ENCODE measurements at places on chromosomes 1 and 21.

- no peaks in the 10 kb centered on the region for H3K4me1 ChIP-seq
- DNase-seq, result no peak
- H3K4me3 ChIP-seq, result no peak overlapping the region
- no peaks in the 10 kb centered on the region for H3K36me3 ChIP-seq
These were observed 529.2 kb downstream of the USP25 start for GRCh38 chr21:16258844-16259611.

DNA sequence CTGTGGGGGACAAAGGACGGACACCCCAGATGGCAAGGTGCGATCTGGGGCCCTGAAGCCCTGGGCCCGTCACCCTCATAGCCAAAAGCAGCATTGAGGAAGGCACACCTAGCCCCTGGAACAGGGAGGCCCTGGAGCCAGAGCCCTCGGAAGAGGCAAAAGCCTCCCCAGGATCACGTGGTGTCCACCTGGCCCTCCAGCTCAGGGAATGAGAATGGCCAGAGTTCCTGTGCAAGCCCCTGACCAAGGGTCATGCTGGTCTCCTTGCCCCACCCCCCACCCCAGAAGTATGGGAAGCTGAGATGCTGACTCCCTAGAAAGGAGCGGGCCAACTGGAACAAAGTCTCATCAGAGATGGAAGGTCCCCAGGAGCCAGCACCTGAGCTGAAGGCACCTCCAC is 1.0 kb upstream of the PDZK1IP1 start:
- no peak overlapping the region for H3K4me3 ChIP-seq
- H3K36me3 ChIP-seq, result no peaks in the 10 kb centered on the region
- no peaks in the 10 kb centered on the region for H3K4me1 ChIP-seq
- peaks cover 3% of the 10 kb centered on the region for H3K27me3 ChIP-seq

DNA sequence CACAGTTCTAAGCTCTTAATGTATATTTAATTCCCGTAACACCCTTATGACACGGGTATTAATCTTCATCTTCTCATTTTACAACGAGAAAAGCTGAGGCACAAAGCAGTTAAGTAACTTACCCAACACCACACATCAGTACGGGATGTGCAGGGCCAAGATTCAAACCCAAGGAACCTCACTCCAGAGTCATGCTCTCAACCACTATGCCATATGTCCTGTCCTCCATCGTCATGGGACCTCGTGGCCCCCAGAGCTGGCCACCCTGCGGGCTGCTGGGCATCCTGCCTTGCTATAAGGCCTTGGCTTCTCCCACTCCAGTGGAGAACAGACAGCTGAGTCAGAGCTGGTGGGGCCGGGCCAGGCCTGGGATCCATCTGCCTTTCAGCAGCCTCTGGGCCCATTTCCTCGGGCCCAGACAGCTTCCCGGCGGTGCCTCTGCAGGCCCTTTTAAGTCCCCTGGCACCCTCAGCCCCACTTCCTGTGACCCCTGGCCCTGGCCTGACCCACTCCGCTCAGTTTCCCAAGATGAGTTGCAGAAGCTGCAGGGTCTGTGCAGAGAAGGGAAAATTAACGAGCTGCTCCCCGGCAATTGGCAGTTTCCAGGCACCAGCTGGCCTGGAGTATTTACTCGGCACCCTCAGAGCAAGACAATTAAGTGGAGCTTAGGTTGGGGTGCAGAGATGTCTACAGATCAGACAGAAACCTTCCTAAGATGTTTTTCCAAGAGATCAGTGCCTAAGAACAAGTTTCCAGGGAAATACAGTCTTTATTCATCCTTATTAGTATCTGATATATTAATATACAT is 98.2 kb downstream of the EPHB2 start:
- no peaks in the 10 kb centered on the region for H3K4me1 ChIP-seq
- H3K36me3 ChIP-seq, result no peaks in the 10 kb centered on the region
- no peaks in the 10 kb centered on the region for H3K27me3 ChIP-seq
- no peak overlapping the region for H3K27ac ChIP-seq
- H3K4me3 ChIP-seq, result no peak overlapping the region

- H3K4me3 ChIP-seq, result no peak overlapping the region
- no peak for DNase-seq
- no peaks in the 10 kb centered on the region for H3K27me3 ChIP-seq
- H3K27ac ChIP-seq, result no peak overlapping the region
- no peaks in the 10 kb centered on the region for H3K4me1 ChIP-seq
- no peaks in the 10 kb centered on the region for H3K36me3 ChIP-seq
These were observed 9.6 kb downstream of the LRRC53 start for GRCh38 chr1:74502858-74503257.

DNA sequence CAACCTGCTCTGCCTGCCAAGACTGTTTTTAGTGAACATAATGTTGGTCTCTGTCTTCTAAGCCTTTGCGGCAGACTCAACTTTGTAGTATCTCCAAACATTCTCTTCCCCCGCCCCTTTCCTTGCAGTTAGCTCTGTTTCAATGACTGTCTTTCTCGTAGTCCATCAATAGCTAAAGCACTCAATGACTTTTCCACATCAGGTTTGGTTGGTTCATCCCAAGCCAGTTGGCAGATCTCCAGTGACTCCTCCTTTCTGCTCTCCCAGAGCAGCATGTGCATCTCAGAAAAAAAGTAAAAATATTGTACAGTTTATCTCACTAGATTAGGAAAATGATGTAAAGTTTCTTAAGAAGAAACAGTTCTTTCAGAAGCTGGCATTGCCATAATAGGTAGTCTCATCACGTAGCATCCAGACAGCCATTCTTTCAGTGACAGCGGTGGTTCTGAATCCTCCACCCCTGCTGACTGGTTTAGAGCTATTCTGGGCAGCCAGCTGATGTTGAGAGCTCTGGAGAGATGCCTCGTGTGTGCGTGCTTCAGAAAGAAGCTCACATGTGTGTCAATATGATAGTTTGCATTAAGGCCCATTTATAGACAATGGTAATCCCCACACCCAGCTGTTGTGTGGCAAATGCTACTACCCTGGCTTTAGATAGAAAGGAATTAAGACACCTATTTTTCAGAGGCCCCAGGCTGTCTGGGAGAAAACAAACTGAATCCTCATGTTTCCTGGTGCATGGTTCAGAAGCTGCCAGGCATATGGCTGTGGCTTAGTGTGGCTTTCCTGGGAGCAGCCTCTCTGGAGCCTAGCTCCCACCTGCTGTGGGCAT is 53.2 kb downstream of the CNN3 start:
- H3K27ac ChIP-seq, result no peak overlapping the region
- no peaks in the 10 kb centered on the region for H3K36me3 ChIP-seq
- peaks cover 3% of the 10 kb centered on the region for H3K27me3 ChIP-seq
- no peak overlapping the region for H3K4me3 ChIP-seq
- DNase-seq, result no peak

- H3K27ac ChIP-seq, result no peak overlapping the region
- no peaks in the 10 kb centered on the region for H3K36me3 ChIP-seq
- H3K4me3 ChIP-seq, result no peak overlapping the region
- DNase-seq, result no peak
- no peaks in the 10 kb centered on the region for H3K4me1 ChIP-seq
These were observed 86.5 kb upstream of the KCNJ15 start for GRCh38 chr21:38170283-38170682.

DNA sequence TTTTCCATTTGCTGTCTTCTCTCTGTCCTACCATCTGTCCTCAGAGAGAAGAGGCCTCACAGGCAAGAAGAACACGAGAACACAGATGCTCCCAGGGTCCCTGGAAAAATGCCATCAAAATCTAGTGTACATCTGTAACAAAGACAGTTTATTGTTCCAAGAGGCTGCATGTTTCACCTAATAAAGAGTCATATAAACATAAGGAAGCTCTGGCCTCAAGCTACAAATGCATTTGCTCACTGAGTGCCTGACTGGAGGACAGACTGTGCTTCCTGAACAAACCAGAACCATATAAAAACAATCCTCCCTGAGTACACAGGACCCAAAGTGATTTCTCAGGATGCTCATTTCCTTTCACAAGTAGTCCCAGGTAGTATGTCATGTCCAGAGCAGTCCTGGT is 76.3 kb upstream of the SLC44A3 start:
- no peaks in the 10 kb centered on the region for H3K4me1 ChIP-seq
- H3K36me3 ChIP-seq, result no peaks in the 10 kb centered on the region
- H3K27ac ChIP-seq, result no peak overlapping the region
- peaks cover 3% of the 10 kb centered on the region for H3K27me3 ChIP-seq

- H3K4me3 ChIP-seq, result no peak overlapping the region
- H3K27ac ChIP-seq, result no peak overlapping the region
- H3K27me3 ChIP-seq, result peaks cover 12% of the 10 kb centered on the region
- no peaks in the 10 kb centered on the region for H3K4me1 ChIP-seq
- DNase-seq, result no peak
These were observed 112.8 kb downstream of the EDEM3 start for GRCh38 chr1:184641894-184642293.

DNA sequence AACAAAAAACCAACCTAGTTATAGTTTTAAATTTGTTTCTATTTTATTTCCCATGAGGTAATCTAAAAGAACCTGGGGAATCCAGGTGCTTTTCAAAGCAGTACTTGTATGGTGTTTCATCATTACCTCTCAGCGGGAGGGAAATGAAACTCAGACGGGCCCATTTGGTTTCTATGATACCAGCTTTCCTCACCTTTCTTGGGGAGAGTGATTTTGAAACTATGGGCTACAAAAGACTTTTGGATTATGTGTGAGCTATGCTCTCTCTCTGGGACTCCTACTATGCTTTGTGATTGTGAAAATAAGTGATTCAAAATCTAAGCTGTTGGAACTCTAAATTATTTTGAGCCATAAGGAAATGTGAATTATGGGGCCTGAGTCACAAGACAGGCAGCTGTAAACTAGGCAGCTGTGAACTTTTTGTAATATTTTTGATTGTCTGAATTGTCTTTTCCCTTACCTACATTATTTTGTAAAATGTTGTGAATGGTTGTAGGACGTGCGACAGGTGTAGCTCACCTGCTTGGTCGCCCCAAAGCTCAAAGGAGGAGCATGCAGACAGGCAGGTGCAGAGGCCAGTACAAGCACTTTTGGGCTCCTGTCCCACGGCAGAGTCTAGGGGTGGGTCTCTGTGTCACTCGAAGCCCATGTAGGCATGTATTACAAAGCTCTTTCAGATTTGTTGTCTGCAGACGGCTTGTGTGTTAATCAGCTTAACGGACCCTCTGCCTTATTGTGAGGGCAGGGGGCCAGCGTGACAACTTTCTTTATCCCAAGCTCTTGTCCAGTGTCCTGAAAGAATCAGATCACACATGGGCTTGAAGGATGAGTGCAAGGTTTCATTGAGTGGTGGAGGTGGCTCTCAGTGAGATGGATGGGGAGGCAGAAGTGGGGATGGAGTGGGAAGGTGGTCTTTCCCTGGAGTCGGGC is 64.8 kb upstream of the BACH1 start:
- peaks cover 2% of the 10 kb centered on the region for H3K27me3 ChIP-seq
- no peak overlapping the region for H3K4me3 ChIP-seq
- no peak overlapping the region for H3K27ac ChIP-seq
- no peaks in the 10 kb centered on the region for H3K36me3 ChIP-seq

GRCh38 chr1:206566999-206567398 is 45.3 kb downstream of the EIF2D start:
- no peaks in the 10 kb centered on the region for H3K27me3 ChIP-seq
- H3K27ac ChIP-seq, result peak overlapping the region; percentile 90

- no peaks in the 10 kb centered on the region for H3K36me3 ChIP-seq
- H3K4me3 ChIP-seq, result no peak overlapping the region
- no peak for DNase-seq
- H3K27me3 ChIP-seq, result peaks cover 12% of the 10 kb centered on the region
- no peaks in the 10 kb centered on the region for H3K4me1 ChIP-seq
- no peak overlapping the region for H3K27ac ChIP-seq
These were observed 126.8 kb upstream of the COL6A1 start for GRCh38 chr21:45854690-45855247.

- H3K27me3 ChIP-seq, result no peaks in the 10 kb centered on the region
- H3K4me3 ChIP-seq, result no peak overlapping the region
- DNase-seq, result no peak
- H3K27ac ChIP-seq, result no peak overlapping the region
- no peaks in the 10 kb centered on the region for H3K4me1 ChIP-seq
These were observed 25.4 kb downstream of the GNAI3 start for GRCh38 chr1:109573785-109574184.

DNA sequence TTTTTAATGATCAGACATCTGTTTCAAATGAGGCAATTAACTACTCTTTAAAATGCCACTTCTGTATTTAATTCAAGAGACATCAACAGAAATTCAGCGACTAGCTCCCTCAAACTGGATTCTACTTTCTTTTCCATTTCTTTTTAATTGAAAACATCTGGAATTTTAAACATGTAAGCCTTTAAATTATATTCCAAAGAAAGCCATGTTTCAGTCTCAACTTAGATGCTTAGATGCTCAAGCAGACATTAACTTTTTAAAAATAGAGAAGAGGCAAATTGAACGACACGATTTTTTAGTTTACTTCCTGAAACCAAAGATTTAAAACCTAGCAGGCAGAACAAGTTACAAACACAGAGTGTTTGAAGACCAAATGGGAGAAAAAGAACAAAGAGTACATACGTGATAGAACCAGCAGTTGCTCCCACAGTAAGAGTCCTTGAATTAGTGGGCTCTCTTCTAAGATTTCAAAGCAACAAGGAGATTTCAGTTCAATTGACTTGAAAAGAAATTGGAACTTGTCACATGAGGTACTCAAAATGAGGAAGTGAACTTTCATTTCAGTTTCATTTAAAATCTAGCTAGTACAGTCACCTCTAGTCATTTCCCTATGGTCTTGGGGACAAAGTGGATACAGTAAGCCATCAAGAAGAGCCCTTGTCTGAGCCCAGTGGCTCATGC is at the start of gene CTSS:
Gene CTSS, minus strand, starts transcription at position 483 of the 681 bp plus-strand sequence. CDS start 1,015 bp downstream, outside the sequence.
- peaks cover 36% of the 10 kb centered on the region for H3K4me1 ChIP-seq
- peaks cover 29% of the 10 kb centered on the region for H3K36me3 ChIP-seq
- peak within 1 kb of the TSS; percentile 96 for H3K27ac ChIP-seq
- H3K27me3 ChIP-seq, result peaks cover under 1% of the 10 kb centered on the region
- peak; percentile 25 for DNase-seq
- H3K4me3 ChIP-seq, result peak within 1 kb of the TSS; percentile 96

DNA sequence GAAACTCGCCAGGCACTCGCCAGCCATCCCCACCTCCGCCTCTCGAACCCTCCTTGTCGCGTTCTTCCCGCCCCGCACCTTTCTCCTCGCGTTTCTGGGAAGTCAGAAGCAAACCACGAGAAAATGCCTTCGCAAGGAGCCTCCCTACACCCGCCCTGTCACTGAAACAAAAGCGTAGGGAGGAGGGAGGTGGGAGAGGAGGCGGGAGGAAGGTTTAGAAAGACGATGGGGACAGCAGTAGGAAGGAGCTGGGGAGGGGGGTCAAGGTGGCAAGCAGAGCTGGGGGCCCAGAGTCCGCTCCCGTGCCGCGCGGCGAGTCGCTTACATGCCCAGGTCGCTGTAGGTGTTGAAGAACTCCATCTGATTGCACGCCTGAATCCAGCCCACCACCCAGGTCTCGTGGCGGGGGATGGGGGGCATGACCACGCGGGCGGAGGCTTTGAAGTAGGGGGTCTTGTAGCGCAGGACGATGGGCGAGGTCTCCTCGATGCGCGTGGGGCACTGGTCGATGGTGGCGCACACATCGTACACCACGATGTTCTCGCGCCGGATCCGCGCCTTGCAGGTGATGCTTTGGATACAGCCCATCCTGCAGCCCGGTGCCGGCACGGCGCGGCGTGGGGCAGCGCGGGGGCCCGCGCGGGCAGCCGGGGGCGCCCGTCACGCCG is 1.0 kb downstream of the FAM78B start:
- H3K27ac ChIP-seq, result no peak overlapping the region
- H3K36me3 ChIP-seq, result no peaks in the 10 kb centered on the region
- peaks cover 15% of the 10 kb centered on the region for H3K4me1 ChIP-seq
- H3K27me3 ChIP-seq, result peaks cover 58% of the 10 kb centered on the region
- peak overlapping the region; percentile 65 for H3K4me3 ChIP-seq

- no peaks in the 10 kb centered on the region for H3K27me3 ChIP-seq
- peaks cover 4% of the 10 kb centered on the region for H3K4me1 ChIP-seq
- DNase-seq, result no peak
- H3K4me3 ChIP-seq, result no peak overlapping the region
- H3K36me3 ChIP-seq, result peaks cover 9% of the 10 kb centered on the region
- no peak overlapping the region for H3K27ac ChIP-seq
These were observed 71.2 kb downstream of the PCNX2 start for GRCh38 chr1:233224311-233224710.

GRCh38 chr1:244306544-244306943 is 145.2 kb downstream of the ADSS2 start:
- H3K36me3 ChIP-seq, result no peaks in the 10 kb centered on the region
- peaks cover 10% of the 10 kb centered on the region for H3K27me3 ChIP-seq
- no peak overlapping the region for H3K27ac ChIP-seq
- no peaks in the 10 kb centered on the region for H3K4me1 ChIP-seq

Measured in activated CD8-positive, alpha-beta T cell treated with anti-CD3 and anti-CD28 coated beads, Interleukin-2, amount 10 ng/mL, durations not matched to agents 7 days and 5 days (primary cell).